ENCODE measurements at places on chromosomes 13 and 19.
A peak's percentile ranks its signal among the peaks of the same experiment; 100 is the strongest.

DNA sequence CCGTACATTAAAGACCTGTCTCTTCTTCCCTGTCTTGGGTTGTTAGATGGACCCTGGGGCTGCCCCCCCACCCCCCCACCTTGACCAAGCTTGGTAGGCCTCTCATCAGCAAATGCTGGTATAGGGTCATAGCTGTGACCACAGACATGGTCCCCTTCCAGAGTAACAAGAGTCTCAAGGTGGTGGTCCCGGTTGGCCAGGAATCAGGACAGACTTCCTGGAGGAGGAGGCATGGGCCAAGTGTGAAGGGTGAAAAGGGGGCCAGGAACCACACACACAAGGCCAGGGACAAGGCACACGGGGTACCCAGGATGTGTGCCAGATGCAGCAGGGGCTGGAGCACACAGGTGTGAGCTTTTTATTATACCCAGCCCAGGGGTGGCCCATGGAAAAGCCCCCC, 1.1 kb upstream of the MRI1 start:
- no peak for DNase-seq

GRCh38 chr19:29724102-29724641, 9.1 kb upstream of the C19orf12 start:
- no peak for DNase-seq

- DNase-seq = no peak
Observed at GRCh38 chr19:41928221-41928683, at the start of gene ERFL. Gene ERFL, minus strand, starts transcription at chr19:41928449. Its CDS starts 15,530 bp downstream, at chr19:41912919.

GRCh38 chr13:112254900-112255299, 121.3 kb upstream of the SPACA7 start:
- DNase-seq = no peak

GRCh38 chr19:44845286-44845611, 848 bp upstream of the NECTIN2 start:
- DNase-seq = no peak

DNA sequence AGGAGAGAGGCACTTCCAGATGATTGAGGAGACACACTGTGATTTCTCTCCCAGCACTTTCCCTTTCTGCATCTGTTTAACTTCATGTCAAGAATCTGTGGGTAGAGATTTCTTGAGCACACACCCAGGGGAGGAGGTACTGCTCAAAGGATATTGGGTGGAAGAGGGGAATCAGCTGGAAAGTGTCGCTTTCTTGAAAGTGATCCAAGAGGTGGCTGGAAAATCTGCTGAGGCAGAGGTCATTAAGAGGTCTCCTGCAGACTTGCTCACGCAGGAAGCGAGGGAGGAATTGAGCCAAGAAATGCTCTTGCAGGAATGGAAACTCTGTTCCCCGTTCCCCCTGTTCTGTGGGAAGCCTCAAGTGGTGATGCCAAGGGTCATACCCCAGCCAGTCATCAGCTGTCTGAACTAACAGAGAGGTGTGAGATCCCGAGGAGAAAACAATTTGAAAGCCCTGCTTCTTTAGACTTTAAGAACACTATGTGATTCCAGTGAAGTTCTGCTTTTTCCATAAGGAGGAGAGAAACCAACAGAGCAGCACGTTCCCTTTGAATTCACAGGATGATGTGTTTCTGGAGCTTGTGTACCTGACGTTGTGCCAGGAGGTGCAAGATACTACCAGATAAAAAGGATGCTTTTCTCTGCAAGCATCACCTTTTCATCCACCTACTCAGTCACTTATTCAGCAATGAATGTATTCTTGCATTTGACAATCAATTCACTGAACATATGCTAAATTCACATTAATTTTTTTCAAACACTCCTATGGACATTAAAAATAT, 163.4 kb upstream of the GPR12 start:
- peak; percentile 43 for DNase-seq

DNA sequence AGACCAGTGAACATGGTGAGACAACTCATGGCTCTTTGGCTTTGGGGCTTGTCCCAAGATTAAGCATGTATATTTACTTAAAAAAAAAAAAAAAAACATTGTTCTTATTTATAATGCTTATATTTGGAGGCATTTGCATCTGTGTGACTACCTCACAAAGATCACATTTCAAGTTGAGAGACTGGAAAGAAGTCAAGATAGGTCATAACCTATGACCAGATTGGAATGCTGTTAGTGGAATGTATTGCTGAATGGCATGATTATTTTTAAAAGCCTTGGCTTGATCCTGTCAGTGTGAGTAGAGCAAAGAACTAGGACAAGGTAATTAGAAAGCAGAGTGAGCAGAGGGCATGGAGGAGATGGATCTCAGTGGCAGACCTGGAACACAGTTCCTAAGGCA, 214.6 kb downstream of the OXGR1 start:
- DNase-seq = peak; percentile 30

DNA sequence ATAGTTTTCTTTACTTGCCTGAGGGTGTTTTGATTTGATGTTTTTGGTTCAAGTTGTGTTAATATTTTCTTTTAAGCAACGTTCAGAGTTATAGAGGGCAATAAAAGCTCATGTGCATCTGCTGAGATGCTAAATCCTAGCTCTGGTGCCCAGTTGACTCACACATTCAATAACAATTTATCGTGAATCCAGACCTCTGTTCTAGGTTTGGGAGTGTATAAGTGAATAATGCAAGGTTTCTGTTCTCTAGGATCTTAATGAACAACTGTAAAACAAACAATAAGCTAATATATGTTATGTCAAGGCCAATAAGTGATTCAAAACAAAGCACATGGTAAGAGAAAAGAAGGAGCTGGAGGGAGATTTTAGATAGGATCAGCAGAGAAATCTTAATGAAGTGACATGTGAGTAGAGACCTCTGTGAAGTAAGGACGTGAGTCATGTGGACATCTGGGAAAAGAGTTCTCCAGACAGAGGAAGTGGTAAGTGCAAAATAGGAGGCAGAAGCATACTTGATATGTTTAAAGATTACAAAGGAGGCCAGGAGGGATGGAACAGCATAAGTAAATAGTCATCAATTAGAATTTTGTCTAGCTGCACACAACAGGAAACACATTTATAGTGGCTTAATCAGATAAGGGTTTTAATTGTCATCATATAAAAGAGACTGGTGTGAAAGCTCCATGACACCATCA, 278.5 kb upstream of the HTR2A start:
- DNase-seq = peak; percentile 96

DNA sequence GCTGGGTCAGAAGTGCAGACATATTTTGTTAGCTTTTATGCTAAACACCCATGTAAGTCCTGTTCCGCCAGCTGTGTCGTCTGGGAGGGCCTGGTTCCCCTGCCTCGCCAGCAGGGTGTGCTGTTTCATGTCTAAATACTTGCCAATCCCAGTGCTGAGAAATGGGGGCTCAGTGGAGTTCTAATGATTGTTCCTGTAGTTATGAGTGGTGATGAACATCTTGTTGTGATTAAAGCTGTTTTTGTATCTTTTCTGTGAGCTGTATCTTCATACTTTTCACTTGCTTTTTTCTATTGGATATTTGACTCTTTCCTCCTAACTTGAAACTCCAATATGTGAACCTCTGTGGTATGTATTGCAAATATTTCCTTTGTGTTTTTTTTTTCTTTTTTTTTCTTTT, 32.7 kb downstream of the KDM4B start:
- DNase-seq = peak; percentile 88

GRCh38 chr19:383922-384798, 24.8 kb downstream of the C2CD4C start:
- no peak for DNase-seq

DNA sequence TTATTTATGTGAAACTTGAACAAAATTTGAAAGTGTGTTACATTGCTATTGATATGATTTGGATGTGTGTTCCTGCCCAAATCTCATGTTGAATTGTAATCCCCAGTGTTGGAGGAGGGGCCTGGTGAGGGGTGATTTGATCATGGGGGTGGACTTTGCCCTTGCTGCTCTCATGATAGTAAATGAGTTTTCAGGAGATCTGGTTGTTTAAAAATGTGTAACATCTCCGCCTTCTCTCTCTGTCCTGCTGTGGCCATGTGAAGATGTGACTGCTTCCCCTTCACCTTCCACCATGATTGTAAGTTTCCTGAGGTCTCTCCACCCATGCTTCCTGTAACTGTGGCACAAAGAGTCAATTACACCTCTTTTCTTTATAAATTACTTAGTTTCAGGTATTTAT, 1731.0 kb downstream of the SLITRK5 start:
- DNase-seq = no peak

DNA sequence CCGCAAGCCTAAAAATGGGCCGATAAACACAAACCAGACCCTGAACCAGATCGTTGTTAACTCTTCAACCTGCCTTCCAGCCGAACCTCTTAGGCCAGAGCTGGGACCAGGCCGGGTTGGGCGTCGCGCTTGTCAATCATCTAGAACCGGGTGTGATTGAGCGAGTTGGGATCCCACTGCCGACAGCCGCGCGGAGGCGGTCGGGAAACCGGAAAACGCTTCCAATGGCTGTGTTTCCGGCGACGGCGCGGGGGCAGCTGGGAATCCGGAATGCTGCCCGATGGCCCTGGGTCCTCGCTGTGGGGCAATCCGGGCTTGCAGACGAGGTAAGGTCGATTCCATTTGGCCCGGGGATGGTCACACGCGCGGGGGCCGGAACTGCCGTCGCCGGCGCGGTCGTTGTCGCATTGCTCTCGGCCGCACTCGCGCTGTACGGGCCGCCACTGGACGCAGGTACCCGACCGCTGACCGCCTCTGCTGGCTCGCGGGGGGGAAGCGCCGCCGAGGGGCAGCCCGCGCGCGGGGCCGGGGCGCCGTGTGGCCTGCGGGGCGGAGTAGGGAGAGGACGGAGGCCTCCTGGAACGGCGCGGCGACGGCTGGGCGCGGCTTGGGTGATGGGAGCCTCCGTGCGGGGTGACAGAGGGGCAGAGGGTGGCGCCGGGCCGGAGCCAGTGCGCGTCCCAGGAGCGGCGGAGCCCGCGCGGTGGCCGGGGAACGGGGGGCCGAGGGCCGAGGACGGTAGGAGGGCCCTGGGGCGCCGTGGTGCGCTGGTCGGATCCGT, at the start of gene NAXD:
Gene NAXD (plus strand): TSS at position 224 of the 781 bp plus-strand sequence. CDS start 57 bp downstream, at position 281.
- peak; percentile 94 for DNase-seq

- DNase-seq = no peak
Observed at GRCh38 chr19:46603752-46604231, 2.7 kb downstream of the CALM3 start.

- DNase-seq = peak; percentile 28
Observed at GRCh38 chr13:50291611-50292010, 276.4 kb downstream of the KCNRG start.

GRCh38 chr19:42295831-42296525, 6.0 kb upstream of the PRR19 start:
- DNase-seq = peak; percentile 52

- DNase-seq = no peak
Observed at GRCh38 chr13:30779016-30779415, 43.7 kb downstream of the ALOX5AP start.

DNA sequence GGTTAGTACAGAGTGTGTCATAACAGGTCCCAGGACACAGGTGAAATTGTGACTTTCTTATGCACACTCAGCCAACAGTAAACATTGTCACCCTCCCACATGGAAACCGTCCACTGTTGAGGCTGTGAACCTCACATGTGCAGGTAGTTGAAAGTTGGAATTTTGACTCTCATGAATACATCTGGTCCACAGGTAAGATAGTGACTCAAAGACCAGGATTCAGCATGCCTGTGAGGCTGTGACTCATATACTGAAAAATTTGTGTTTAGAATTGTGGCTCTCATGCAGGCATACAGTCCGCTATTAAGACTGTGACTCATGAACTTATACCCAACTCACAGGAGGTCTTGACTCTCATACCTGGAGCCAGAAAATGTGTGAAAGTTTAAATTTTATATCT, 67.8 kb downstream of the ZNF728 start:
- DNase-seq = no peak

DNA sequence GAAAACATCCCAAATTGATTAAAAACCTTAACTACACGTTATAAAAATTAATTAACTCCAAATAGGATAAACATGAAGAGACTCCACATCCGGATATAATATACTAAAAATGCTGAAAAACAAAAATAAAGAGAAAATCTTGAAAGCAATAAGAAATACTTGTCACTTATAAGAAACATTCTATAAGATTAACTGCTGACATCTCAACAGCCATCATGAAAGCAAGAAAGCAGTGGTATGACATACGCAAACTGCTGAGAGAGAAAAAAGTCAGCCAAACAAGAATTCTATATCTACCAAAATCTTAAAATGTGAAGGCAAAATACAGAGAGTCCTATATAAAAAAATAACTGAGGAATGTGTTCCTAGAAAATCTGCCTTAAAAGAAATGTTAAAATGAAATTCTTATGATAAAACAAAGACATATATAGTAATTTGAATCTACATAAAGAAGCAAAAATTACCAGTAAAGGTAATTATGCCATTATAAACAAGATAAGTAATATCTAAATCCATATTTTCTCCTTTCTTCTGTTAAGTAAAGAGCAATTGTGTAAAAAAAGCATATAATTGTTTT, 1851.1 kb downstream of the PCDH9 start:
- DNase-seq = peak; percentile 5

DNA sequence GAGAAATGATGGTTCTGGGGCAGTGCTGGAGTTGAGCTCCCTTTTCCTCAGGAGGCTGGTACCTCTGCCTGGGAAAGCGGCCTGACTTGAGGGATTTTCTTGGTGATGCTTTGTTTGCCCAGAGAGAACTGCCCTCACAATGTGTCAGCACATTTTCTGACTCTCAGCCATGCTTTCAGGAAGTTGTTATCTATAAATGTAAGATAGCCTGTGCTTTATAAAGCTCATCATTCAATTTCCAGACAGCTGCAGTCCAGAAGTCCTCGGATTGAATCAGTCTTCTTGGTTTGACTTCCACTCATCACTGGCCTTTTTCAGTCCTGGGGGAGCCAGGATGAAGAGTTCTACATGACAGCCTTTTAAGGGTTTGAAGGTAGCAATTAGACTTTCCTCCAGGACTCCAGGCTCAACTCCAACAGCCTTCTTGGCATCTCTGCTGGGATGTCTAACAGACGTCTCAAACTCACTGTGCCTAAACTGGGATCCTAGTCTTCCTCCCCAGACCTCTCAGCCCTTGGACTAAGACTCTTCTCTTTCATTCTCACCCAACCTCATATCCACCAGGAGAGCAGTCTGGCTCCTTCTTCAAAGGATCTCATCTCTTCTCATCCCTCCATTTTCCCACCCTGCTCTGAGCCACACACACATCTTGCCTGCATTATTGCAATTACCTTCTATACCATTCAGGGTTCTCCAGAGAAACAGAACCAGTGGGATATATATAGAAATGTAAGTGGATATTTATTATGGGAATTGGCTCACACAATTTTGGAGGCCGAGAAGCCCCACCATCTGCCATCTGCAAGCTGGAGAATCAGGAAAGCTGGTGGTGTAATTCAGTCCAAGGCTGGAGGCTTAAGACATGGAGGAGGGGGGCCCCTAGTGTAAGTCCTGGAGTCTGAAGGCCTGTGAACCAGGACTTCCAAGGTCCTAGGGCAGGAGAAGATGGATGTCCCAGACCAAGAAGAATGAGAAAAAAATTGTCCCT, 13.1 kb downstream of the ERICH6B start:
- no peak for DNase-seq

- peak; percentile 71 for DNase-seq
Observed at GRCh38 chr13:98221234-98221633, 44.2 kb upstream of the RNF113B start.

- no peak for DNase-seq
Observed at GRCh38 chr13:31042481-31043165, 110.2 kb downstream of the TEX26 start.

Data from fibroblast of mammary gland (primary cell).